Ovary (tissue), 10 donors: ENCODE measurements at places on chromosomes 6 and 20.

- DNase-seq, result no peak
Measured at GRCh38 chr6:137715589-137716045, 151.4 kb upstream of the TNFAIP3 start.

DNA sequence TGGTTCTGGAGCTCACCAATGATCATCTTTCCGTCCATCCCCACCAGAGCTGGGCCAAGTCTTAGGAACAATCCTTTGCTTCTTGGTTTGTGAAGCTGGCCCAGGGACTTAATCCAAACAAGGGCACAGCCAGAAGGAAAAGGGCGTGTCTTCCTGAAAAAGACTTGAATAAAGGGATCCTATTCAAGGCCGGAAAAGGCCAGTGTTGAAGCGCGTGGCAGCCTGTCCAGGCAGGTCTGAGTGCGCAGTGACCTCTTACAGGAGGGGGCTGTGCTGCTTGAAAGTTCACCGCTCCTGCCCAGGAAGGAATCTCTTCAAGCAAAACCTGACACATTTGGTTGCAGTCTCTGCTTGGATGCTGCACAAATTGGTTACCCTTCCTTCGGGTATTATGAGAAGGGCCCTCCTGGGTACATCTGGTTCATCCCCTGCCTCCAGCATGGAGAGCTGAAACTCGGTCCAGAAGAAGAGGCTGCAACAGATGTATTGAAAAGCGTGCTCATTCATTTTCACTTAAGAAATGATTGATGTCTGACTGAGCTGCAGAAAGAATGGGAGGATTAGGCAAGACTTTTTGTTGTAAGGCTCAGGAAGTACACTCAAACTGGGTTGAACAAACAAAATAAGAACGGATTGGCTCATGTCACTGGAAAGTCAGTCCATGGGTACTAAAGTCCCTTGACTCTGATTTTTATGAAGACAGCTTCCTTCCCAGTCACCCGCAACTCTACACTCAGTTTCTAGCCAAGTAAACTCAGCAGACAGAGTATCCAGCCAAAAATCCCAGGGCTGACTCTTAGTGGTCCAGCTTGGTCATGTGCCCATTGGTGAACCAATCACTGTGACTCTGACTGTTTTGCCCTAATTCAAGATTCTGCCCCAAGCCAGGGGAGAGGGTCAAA lies 136.3 kb downstream of the TFAP2C start:
- no peak for DNase-seq

GRCh38 chr6:137717074-137718073 lies 149.7 kb upstream of the TNFAIP3 start:
- no peak for DNase-seq

GRCh38 chr6:166025149-166025898 lies 142.3 kb downstream of the TBXT start:
- DNase-seq, result no peak

- DNase-seq, result no peak
Measured at GRCh38 chr6:110439356-110439755, 24.0 kb upstream of the DDO start.

GRCh38 chr6:37845026-37845911 lies 25.7 kb downstream of the ZFAND3 start:
- DNase-seq, result no peak

DNA sequence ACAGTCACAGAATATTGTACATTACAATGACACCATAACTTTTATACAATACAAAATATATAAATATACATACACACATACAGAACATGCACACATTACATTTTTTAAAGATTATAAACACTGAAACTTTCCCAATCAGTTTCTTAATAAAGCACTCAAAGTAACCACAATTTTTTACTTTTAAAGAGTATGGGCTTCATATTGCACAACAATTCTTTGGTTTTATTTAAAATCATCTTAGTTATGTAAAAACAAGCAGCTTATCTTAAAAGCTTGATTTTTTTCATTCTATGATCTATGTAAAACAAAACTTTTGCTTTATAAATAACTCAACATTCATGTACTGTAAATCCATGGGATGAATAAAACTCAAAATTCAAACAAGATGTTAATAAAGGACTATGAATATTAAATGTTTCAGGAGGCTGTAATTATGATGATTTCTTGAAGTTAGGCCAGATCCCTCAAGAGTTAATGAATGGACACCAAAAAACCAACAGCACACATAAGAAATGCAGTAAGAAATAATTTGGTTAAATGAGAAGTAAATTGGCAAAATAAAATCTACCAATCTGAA lies 93.1 kb upstream of the BCLAF1 start:
- no peak for DNase-seq

GRCh38 chr6:161637658-161638057 lies 363.8 kb upstream of the AGPAT4 start:
- no peak for DNase-seq

- peak; percentile 80 for DNase-seq
Measured at GRCh38 chr6:112780498-112781096, 433.5 kb downstream of the RFPL4B start.

DNA sequence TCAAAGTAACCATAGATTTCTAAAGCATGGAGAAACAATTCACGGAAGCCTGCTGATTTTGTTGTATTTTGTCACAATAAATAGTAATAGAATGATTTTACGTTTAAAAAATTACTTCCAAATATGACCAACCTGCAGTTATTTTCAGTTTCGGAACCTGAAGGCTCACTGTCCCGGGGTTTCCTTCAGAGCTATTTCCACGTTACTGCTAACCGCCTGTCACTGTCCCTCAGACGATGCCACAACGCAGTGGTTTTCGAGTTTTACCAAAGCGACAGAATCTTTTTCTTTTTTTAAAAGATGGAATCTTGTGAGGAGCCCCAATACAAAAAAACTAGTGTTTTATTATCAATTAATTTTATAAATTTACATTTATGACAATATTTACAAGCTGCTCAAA lies 40.5 kb downstream of the PSMG4 start:
- no peak for DNase-seq

DNA sequence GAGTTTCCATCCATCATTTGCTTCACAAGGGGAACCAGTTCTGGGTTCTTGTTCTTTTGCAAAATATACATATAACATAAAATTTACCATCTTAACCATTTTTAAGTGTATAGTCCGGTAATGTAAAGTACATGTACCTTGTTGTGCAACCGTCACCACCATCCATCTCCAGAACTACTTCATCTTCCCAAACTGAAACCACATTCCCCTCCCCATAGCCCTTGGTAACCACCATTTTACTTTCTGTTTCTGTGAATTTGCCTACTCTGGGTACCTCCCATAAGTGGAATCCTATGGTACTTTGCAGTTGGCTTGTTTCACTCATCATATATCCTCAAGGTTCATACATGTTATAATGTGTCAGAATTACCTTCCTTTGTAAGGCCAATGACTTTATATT lies 70.3 kb upstream of the DSP start:
- DNase-seq, result no peak

GRCh38 chr6:82568290-82568993 lies 204.8 kb downstream of the TPBG start:
- no peak for DNase-seq

DNA sequence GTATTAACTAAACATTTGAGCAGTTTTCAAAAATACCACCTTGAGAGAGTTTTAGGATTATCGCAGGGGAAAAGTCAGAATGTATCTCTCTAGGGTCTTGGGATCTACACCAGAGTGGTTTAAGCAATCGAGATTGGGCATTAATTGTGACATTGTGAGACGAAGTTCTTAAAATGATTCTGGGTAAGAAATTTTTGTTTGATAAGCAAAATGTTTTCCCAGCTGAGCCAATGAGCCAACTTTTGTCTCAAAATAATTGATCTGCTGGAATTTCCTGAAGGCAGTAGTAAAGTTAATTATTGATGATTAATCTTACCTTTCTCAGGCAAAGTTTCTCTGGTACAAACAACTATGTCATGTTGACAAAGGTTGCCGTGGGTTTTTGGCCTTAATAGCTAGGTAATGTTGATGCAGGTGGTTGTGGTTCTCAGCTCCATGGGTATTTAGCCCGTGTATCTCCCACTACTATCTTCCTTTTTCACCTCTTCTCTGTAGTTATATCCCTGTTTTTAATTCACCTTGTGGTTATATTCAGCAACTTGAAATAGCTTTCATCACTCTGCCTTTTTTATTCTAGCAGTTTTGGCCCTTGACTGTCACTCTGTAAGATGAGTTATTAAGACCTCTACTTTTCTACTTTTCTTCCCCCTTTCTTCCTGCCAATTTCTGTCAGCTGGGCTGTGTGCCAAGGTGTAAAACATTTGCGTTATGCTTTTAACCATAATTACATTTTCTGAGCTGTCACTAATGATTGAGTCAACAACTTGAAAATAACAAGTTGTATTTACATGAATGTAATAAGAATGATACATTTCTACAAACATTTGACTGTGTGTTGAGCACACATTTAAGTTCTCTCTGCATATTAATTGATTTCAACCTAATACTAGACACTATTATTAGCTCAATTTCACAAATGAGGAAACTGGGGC lies 368.3 kb upstream of the BTBD3 start:
- no peak for DNase-seq

- DNase-seq, result no peak
Measured at GRCh38 chr6:68572525-68572924, 62.6 kb upstream of the ADGRB3 start.

DNA sequence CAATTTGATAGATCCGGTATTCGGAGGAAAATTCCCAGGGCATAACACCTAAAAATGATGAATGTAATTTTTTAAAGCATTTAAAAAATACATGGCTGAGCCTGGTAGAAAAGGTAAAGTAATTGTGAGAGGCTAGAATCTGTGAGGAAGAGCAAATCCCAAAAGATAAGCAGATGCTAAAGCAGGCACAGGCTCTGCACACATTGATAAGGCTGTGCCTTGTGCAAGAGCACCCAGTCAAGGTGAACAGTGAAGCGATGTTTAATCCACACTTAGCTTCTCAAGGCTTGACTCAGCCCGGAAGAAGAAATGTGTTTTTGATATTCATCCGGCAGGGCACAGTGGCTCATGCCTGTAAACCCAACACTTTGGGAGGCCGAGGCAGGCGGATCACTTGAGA lies 5.1 kb upstream of the EPB41L2 start:
- no peak for DNase-seq

GRCh38 chr6:114288701-114289495 lies 53.9 kb downstream of the HS3ST5 start:
- DNase-seq, result no peak

GRCh38 chr6:139325125-139325524 lies 33.3 kb upstream of the TXLNB start:
- no peak for DNase-seq

DNA sequence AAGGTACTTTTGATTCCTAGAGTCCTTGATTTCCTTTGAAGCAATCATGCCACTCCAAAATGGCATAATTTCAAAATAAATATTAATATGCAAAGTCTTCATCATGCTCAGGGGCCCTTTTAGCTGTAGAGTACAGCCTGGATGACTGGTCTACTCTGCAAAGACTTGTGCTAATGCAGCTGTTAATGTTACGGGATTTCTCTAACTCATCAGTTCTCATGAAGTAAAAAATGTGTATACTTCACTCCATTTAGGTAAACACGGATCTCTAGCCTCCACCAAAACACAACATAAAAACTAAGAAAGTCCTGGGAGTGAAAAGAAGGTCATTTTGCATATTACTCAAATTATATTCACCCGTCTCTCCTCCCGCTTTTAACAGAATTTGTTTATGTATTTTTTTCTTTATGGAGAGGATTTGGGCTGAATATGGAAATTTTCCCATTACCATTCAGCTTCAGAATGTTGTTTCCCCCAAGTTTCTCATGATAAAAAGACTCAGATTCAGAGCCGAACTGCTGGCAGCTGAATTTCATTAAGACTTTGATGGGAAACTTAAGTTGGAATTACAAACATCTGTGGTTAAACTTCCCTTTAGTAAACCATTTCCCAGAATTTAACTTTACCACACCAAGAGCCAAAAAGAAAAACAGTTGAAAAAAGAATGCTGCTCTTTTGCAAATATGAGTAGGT lies 8.7 kb downstream of the LAMA4 start:
- no peak for DNase-seq

DNA sequence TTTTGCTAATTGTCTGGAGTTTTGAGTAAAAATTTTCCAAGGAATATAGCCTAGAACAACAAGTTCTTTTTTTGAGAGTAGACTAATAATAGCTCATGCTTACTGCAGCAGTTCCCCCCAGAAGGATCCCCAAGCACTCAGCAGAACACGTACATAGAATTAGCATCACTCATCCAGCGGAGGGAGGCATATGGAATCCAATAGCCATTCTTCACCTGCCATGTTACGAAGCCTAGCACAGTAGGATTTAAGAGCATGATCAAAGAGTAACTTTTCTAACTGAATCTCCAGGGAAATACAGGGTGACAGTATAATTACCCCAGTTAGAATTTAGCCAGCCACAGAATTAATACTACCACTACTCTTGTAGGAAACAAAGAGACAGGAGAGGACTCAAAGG lies 511.7 kb upstream of the NOX3 start:
- no peak for DNase-seq

GRCh38 chr6:129050086-129050485 lies 167.1 kb downstream of the LAMA2 start:
- no peak for DNase-seq

- DNase-seq, result no peak
Measured at GRCh38 chr6:36224918-36225461, 28.4 kb downstream of the BRPF3 start.

- no peak for DNase-seq
Measured at GRCh38 chr20:35661908-35662307, 2.8 kb downstream of the CPNE1 start.

- DNase-seq, result no peak
Measured at GRCh38 chr6:29466241-29466640, 9.3 kb downstream of the OR2H1 start.

DNA sequence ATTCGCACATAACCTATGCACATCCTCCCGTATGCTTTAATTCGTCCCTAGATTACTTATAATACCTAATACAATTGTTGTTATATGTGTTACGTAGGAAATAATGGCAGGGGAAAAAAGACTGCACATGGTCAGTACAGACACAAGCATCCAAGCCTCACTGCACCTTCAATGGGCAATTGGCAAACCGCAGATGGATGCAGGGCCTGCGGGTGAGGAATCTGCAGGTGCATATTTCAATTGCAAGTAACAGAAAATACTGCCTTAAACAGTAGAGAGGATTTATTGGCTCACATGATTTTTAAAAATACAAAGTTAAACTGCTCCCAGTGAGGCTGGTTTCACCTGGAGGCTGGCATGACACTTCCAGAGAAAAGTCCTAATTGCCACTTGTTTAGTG lies 142.1 kb upstream of the MLN start:
- DNase-seq, result no peak

- peak; percentile 82 for DNase-seq
Measured at GRCh38 chr6:148747145-148747470, 278 bp downstream of the UST start.

DNA sequence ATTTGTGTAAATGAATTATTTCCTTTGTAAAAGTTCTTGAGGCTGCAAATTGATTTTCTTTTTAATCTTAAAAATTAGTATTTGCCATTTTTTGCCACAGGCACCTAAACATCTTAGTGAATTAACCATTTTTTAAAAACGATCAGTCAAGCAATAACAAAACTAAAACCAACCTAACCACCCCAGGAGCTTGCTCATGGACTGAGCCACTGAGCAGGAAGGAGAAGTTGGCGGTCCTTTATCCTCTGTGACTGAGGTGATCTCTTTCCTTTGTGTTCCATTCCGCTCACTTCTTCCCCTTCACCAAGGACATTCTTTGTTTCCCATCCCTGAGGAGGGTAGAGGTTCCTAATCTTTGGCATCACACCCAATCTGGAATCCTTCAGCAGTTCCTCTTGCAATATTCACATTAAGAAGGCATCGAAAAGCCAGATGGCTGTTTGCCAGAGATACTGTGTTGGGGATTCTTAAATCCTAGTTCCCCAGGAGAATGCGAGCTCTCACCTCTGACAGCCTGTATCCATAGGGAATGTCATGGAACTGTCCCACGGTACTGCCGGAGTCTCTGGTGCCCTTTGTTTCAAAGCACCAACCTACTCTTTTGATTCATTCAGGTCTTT lies 30.5 kb downstream of the RPRD1B start:
- no peak for DNase-seq
